Stimulated activated CD4-positive, alpha-beta T cell treated with anti-CD3 and anti-CD28 coated beads, Interleukin-12 subunit alpha, Interleukin-12 subunit beta, amount 100 ng/mL, for 4 hours (primary cell): ENCODE measurements at places on chromosomes 1 and 21.

DNA sequence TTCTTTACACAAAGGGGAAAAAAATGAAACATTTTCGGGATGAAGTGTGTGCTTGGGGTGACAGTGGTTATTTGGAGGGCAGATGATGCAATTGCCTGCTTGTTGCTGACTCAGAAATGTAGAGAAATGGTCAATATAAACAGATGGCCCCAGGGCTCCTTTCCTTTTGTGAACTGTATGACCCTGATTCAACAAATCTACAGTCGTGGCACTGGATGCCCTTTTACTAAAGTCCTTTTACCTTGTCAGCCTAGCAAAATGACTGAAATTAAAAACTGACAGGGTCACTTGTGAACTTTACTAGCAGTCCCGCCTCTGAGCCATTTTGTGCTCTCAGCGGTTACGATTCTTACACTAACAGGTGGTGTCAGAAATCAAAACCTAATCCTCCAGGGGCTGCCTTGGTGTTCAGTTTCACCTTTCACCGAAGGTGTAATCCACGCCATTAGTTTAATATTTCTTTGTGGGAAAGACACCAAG lies 49.8 kb downstream of the GREM2 start:
- no peak for DNase-seq

- no peak for DNase-seq
These were observed 40.5 kb upstream of the FHAD1 start for GRCh38 chr1:15206418-15207030.

- no peak for DNase-seq
These were observed 7.2 kb downstream of the ARF1 start for GRCh38 chr1:228089519-228090380.

GRCh38 chr1:30171537-30172298 lies 551.7 kb downstream of the MATN1 start:
- no peak for DNase-seq

- no peak for DNase-seq
These were observed 6.5 kb downstream of the PPIE start for GRCh38 chr1:39745016-39745670.

- no peak for DNase-seq
These were observed 200.3 kb downstream of the PBX1 start for GRCh38 chr1:164759144-164759920.

- DNase-seq: no peak
These were observed at the start of gene TPM3 for GRCh38 chr1:154191990-154192461. TPM3 (minus strand) TSS chr1:154192100; CDS start chr1:154192018, 82 bp downstream.

- no peak for DNase-seq
These were observed 95.6 kb downstream of the TGFBR3 start for GRCh38 chr1:91790392-91790791.

DNA sequence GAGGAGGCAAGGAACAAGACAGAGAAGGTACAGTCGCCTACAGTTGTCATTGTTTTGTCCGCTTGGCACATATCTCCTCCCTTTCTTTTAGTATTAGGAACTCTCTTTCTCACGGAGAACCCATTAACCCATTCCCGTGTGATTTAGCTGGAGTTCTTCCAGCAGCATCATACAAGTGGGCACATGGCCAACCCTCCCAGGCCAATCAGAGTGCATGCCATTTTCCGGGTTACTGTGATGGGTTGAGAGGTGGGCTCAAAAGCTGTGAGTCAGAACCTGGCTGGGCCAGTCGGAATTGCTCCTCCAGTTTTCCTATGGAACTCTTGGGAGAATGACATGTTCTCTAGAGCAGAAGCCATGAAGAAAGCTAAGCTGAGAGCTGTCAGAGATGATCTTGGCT lies 83.1 kb upstream of the SOD1 start:
- no peak for DNase-seq

- no peak for DNase-seq
These were observed 258 bp downstream of the CCT3 start for GRCh38 chr1:156337888-156338179.

- DNase-seq: peak; percentile 7
These were observed at the start of gene PKP1 for GRCh38 chr1:201282931-201283829. PKP1 (plus strand) TSS chr1:201283506; CDS start chr1:201283703, 197 bp downstream.

DNA sequence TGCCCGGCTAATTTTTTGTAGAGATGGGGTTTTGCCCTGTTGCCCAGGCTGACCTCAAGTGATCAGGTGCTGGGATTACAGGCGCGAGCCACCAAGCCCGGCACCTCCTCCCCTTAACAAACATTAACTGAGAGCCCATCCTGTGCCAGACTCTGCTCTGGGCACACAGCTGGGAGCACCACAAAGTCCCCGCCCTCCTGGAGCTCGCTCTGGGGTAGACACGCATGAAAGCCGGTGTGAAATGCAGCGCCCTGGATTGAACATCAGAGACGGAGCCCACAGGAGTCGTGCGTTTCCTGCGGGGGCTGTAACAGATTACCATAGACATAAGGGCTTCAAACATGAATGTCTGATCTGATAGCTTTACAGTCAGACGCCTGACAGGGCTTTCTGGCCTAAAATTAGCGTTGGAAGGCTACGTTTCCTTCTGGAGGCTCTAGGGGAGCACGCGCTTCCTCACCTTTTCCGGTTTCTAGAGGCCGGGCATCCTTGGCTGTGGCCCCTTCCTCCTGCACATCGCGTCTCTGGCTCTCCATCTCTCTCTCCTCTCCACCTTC lies 14.3 kb downstream of the SLC27A3 start:
- no peak for DNase-seq

- no peak for DNase-seq
These were observed 75.9 kb downstream of the PRRX1 start for GRCh38 chr1:170739803-170740202.

DNA sequence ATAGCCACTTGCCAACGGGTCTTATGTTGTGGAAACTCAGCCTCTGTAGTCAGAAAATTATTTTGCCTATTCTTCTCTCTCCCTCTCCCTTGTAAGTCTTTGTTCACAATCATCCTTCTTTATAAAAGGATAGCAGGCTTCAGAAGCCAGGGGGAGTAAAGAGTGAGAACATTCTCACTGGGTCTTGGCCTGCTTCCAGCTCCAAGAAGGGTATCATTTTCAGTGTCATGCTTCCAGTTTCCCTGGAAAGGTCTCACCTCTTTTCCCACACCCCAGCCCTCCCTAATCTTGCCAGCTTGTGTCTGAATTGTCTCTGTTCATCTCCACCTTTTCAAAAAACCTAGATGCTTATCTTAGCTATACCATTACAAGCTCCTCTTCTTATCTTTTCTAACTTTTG lies 346.2 kb upstream of the LRRC7 start:
- no peak for DNase-seq

DNA sequence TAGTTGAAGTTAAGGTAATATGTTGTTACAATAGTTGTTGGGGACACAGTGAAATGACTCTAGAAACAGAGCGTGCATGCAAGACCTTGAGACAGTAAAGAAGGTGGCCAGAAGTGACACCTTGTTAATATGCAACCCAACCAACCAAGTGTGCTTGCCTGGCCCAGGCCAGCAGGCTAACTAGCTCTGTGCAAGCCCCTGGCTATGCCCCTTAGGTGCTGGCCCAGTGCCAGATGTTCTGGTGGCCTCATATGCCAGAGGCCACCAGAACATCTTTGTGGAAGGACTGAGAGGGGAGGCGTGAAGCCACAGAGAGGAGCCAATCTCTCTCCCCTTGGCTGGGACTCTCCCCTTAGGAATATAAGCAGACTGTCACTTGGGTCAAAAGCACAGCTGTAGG lies 111.2 kb upstream of the JUN start:
- DNase-seq: no peak

DNA sequence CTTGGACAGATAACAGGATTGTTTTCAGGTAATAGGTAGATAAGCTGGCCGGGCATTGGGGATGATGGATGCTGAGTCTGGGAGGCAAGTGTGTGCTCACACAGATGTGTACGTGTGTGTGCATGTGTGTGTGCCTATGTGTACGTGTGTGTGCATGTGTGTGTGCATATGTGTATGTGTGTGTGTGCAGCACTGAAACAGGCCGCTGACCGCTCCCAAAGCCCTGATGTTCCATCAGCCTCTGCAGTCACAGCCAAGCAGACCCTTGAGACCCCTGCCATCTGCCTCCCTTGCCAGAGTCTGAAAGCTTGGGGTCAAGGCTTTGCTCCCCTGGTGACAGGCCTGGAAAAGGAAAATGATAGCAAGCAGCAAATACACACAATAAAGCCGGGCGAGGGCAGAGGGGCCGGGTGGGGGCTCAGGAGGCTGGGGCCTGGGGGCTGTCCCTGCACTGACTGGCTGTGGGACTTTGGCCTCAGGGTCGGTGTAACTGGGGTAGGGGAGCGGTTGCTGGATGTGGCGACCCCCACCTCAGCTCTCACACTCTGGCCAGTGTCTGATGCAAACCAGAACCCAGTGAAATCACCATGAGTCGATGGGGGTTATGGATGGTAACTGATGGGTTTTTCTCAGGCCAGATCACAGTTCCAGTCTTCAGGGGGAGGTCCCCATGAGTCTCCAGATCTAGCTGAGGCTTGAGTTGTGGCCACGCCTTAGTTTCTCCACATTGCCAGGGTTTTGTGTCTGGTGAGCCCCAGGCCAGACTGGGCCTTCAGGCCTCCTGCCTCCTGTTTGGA lies 9.2 kb upstream of the TNFRSF8 start:
- no peak for DNase-seq

- DNase-seq: no peak
These were observed 99.7 kb downstream of the NMNAT2 start for GRCh38 chr1:183318433-183318832.

- DNase-seq: no peak
These were observed 43.0 kb upstream of the RAP1A start for GRCh38 chr1:111576547-111576946.

GRCh38 chr1:61356995-61357394 lies 274.6 kb downstream of the NFIA start:
- DNase-seq: no peak

DNA sequence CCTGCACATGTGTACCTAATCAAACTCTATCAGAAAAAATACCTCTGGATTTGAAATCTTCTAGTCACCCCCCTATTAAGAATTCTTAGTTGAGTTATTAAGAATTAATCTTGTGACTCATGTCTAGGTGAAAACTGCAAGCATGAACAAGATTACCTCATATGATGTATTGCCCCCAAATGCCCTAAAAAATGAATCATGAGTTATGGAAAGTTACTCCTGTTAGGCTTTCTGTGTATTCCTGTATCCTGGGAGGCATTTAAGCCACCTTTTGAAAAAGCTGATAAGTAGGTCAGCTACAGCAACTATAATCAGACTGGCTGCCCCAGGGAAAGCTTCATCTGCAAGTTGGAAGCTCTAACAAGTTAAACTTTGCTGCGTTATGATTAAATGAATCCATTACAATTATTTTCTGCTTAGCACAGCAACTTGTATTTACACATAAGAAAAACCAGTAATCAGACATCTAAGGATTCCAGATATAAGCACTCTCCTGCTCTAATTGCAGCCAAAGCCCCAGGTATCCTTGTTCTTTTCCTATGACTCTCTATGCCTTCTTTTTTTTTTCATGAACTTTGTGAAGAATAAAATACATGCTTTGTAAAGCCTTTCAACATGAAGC lies 147.7 kb downstream of the NTPCR start:
- DNase-seq: no peak

DNA sequence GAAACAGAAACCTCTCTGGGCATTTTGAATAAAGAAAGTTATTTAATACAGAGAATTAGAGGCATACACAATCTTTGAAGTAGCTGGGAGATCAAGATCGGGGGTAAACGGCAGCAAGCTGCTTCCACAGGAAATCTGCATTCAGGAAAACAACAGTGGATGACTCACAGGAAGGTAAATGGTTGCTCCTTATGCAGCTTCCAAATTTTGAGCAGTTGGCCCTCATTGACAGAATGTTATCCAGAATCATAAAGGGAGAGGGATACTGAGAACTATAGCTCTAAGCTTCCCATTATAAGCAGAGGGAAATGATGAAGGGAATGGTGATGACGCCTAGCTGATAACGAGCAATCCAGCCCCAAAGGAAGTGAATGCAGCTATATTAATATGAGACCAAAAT lies 28.6 kb downstream of the ZMYND12 start:
- no peak for DNase-seq

DNA sequence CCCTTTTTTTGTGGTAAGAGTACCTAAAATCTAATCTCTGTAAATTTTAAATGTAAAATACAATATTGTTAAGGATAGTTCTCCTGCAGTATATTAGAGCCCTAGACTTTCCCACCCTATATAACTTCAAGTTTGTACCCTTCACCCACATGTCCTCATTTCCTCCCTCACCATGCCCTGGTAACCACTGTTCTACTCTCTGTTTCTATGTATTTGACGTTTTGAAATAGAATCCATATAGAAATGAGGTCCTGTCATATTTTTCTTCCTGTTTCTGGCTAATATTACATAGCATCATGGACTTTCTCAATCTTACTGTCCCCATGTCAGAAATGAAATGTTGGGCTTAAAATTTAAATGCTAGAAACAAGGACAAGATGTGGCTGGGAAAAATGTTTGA lies 24.8 kb downstream of the GBP7 start:
- no peak for DNase-seq

DNA sequence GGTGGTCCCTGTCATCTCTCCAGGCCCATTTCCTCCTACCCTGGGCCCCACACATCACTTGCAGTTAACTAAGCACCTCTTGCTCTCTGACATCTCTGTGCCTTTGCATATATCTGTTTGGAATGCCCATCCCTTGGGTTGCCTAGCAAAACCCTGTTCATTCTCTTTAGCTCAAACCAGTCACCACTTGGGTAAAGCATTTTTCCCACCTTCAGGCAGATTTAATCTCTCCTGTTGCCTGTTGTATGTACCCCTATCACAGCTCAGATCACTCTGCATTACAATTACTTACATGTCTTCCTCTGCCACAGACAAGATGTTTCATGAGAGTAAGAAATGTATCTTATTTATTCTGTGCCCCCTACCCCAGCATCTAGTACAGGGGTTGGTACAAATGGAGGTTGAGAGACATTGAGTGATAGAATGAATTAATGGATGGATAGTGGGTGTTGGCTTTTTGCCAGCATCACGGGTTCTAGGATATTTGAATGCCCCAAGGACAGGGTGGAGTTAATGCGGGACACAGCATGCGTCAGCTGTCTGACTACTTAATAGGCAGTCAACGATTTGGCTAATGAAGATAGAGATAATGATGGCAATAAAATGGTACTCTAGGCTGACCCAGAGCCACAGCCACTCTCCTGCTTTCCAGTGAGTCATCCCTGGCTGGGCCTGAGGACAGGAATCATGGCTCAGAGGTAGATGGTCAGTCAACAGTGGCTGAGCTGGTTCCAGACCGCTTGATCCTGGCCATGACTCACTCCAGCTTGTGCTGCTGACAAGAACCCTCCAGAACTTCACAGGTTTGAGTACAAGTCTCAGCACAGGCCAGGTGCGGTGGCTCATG lies 6.5 kb downstream of the NR0B2 start:
- DNase-seq: no peak

DNA sequence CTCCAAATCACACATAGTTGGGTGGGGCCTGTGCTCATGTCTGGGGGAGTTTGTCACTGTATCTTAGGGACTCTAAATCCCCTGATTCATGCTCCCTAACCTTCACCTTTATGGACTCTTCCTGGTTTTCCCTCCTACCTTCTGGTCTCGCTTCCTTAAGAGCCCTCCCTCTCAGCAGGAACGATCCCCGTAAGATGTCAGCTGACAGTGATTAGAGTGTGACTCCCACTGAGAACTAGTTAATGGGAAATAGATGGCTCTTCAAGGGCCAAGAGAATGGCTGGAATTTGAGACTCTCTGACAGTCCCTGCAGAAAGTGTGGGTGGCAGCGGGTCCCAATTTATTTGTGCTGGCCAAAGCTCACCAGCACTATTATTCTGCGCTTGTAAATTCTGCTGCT lies 22.0 kb downstream of the LYPD8 start:
- DNase-seq: no peak
